ENCODE measurements at places on chromosomes 1 and 21.

GRCh38 chr1:63693944-63694571, 79.8 kb upstream of the ROR1 start:
- no peak for DNase-seq

GRCh38 chr1:20891091-20891490, 104.0 kb upstream of the HP1BP3 start:
- no peak for DNase-seq

DNA sequence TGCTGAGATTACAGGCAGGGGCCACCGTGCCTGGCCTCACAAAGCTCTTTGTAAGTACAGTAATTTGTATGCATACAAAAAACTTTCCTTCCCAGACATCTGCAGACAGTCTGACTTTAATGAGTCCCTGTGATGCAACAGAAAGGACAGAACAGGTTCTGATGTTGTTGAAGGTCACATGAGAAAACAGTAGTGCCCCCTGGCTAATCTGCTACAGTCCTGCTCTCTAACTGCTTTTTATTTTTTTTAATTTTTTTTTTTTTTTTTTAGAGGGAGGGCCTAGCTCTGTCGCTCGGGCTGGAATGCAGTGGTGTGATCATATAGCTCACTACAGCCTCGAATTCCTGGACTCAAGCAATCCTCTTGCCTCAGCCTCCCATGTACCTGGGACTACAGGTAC, 36.7 kb downstream of the ACBD3 start:
- DNase-seq, result no peak

DNA sequence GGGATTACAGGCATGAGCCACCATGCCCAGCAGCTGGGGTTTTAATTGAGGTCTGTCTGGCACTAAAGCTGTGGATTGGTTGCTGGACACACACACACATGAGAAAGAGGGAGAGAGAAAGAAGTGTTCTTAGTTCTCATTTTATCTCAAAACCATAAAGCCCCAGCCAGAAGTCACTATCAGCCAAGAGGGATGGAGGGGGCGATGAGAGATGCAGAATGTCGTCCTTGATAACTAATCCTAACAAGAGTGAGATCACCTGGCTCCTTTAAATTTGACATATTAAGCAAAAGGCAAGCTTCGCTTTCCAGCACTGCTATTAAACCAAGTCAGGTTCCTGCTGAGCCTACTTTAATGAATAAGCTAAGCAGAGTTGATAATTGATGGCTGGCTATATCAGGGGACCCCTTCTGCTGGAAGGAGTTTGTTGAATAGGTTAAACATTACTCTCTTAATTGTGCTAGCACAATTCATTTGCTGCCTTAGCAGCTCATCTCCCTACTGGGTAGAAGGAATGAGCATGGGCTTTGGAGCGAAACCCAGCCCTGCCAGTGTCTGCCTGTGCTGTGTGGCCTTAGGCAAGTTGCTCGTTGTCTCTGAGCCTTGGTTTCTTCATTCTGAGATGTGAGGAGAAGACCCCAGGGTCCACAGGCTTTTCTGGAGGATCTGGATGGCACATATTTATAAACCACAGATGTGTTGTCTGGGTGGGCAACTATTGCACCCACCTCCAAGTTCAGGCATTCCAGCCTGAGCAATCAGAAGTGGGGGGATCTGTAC, 50.8 kb downstream of the ALPL start:
- DNase-seq, result no peak

GRCh38 chr1:1597275-1597930, 2.5 kb downstream of the FNDC10 start:
- no peak for DNase-seq

DNA sequence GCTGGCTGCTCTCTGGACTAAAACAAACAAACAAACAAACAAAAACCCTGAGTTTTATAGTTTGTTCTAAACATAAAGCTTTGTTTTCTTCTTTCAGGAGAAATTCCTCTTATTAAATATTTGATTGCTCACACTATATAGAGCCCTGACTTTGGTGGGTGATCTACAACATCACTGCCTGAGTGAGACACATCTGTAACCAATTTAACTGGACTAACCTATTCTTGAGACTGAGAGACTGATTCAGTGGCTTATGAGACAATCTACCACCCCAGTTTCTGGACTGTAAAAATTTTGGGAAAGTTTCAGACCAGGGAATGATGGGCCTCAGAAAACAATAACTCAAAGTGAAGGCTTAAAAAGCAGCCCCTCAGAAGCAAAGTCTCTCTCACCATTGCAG, 537.0 kb downstream of the NEGR1 start:
- no peak for DNase-seq

DNA sequence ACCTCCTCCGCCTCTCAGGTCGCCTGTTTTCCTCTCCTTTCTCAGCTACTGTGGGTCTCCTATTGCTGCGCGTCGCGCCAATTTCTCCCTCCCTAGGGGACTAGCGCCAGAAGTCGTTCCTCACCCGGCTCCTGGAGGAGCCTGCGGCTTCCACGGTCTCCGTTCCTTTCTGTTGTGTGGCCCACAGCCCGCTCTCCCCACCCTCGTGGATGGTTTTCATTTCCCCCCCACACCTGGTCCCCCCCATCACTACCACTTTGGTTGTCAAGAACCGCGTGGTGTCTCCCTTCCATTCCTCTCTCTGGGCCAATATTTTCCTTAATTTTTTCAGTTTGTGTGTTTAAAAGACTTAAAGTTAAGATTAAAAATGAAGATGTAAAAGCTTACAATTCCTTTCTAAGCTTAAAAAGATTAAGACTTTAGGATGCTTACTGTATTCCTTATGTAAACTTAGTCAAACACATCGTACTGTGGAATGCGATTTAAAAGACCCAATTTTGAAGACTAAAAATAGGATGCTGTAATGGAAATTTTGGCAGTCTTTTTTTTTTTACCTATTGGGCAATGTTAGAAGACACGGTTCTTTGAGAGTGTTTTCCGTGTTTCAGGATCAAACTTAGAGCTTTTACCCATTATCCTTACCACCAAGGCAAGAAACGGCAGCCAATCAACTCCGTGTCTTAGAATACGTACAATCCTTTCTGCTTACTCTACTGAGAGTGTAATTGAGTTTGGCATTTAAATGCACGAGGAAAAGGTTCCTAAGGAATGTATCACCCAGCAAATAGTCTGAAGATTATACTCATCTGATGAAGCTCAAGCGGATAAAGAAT, 773 bp downstream of the CNST start:
- no peak for DNase-seq

DNA sequence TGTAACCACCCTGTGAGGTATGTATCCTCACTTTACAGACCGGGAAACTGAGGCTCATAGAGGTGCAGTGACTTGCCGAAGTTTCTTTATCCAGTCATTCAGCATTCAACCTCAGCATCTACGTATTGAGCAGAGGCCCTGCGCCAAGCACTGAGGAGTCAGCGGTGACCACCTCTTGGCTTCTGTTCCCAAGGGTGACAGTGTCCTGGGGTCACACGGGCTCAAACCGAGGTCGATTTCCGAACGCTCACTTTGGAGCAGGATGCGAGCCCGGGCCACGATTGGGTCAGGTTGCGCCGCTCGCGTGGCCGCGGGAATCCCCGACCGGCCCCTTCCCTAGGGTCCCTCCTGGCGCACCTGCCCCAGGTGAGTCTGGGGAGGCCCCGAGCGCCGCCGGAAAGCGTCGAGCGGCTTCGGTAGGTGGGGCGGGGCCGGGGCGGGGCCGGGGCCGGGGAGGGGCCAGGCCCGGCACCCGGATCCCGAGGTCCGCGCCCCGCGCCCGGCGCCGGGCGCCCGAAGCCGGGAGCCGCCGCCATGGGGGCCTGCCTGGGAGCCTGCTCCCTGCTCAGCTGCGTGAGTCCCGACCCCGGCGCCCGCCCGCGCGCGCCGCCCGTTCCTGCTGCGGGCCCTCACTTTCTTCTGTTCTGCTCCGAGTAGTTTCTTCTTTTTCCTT, at the start of gene SERINC2:
Gene SERINC2, plus strand, starts transcription at position 482 of the 673 bp plus-strand sequence. Its CDS starts 53 bp downstream, at position 535.
- DNase-seq, result no peak

GRCh38 chr21:28464095-28464494, 528.6 kb downstream of the LTN1 start:
- no peak for DNase-seq

GRCh38 chr1:185811073-185811709, 77.0 kb downstream of the HMCN1 start:
- no peak for DNase-seq

DNA sequence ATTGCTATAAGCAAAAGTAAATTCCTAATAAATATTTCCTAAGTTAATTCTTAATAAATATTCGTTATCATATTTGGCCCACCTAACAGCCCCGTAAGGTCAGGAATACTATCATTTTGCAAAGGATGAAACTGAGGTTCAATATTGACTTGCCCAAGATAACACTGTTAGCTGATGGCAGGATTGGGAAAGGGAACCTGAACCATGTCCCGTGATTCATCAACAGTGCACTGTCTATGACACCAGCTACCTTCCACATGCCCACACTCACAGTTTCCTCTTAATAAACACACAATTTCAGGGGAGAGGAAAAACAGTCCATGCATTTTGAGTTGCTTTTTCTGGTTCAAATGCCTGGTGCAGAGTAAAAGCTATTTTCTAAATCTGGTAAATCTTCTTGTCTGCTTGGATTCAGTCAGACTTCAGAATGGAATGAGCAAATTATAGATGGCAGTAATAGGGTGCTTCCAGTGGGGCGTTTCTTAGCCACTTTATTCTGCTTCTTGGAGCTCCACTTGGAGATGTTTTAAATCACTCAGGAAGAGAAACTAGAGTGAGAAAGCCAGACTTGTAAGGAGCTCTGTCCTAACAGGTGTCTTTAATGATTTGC, 354.6 kb downstream of the PDE4B start:
- DNase-seq, result no peak

DNA sequence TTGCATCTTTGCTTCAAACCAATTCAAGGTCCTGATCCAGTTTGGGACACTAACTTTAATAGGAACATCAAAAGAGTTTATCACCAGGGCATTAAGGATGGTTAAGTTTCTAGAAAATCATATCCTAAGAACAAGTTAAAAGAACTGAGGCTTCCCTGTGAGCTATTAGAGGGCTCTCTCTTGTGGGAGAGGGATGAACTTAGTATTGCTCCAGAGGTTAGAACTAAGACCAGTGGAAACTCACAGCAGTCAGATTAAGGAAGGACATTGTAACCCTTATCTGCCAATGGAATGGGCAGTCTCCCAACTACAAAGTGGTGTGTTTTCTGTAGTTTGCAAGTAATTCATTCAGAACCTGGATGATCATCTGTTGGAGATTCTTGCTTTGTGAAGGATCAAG, 36.8 kb downstream of the UBE2U start:
- DNase-seq, result no peak

GRCh38 chr1:42680921-42681683, 1.1 kb upstream of the YBX1 start:
- no peak for DNase-seq

DNA sequence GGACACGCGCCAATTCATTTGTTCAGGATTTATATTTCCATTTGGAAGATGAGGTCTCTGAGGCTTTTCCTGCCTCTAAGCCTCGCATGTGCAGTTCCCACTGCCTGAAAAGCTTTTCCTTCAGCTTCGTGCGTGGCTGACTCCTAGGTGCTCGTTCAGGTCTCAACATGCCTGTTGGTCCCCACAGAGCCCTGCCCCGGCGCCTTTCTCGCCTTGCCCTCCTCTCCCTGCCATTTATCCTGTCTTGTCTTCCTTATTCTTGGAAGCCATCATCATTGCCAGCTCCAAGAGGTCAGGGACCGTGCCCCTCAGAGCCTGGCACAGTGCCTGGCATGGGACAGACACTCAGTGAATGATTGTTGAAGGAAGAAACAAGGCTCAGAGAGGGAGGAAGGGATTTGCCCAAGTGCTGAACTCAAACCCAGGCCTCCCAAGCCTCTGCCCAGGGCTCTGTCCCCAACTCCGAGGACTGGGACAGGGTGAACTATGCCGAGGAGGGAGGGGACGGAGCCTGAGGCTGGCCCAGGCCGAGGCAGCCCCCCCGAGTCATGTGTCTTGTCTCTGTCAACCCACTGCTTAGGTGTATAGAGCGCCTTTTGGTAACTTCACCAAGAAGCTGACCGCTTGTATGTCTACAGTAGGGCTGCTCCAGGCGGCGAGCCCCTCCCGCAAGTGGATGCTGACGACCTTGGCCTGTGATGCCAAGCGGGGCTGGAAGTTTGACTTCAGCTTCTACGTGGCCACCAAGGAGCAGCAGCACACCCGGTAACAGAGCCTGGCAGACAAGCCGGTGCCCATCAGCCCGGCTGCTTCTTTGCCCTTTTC, 47.3 kb downstream of the DISP3 start:
- DNase-seq, result no peak

GRCh38 chr21:46459356-46460112, 843 bp downstream of the DIP2A start:
- no peak for DNase-seq

DNA sequence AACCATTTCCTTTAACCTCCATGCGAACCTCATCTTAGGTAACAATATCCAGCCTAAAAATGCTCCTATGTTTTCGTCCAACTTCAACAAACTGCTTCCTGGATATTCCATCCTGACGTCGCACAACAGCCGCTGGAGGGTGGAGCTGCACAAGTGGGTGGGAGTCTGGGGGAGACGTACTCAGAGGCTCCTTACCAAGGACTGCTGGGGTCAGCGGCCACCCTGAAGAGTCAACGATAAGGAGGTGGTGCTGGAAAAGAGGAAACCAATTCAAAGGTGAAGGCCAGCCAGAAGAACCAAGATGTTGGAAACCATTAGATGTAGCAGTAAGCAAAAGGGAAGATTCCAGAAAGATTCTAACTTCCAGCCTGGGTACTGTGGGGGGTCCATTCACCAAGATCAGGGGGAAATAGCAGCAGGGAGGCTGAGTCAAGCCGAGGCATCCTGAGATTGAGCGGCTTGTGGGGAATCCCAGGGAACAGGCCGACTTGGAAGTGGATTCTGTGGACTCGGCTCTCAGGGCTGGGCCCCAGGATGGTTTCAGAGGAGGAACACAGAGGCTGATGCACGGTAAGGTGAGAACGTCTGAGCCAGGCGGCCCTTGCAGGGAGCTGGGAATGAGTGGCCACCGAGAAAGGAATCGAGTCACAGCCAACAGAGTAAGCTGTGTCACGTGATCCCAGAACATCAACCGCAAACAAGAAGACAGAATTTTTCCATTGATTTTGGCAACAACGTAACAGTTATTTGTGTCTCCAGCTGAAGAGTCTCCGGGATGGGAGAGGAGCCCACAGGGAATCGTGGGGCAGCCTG, 375.7 kb downstream of the NPHP4 start:
- DNase-seq, result no peak

Measured in nucleus accumbens (tissue), 56 donors.